ENCODE measurements at places on chromosomes 11 and 22.
A peak's percentile ranks its signal among the peaks of the same experiment; 100 is the strongest.

DNA sequence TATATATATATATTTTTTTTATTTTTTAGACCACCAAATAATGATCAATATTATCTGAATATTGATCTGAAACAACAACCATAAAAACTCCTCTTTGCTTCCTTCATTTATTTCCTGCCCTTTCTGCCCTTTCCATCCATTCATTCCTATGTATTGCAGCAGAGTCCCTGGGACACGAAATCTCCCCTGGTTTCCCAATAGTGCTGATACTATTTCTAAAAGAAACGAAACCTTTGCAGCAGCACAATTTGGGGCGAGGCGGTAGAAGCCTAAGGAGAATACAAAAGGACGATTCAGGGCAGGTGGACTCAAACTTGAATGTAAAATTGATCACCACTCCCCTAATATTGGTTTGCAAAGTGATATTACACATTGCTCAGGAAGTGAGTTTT, 16.9 kb upstream of the AMOTL1 start:
- no peak for DNase-seq

DNA sequence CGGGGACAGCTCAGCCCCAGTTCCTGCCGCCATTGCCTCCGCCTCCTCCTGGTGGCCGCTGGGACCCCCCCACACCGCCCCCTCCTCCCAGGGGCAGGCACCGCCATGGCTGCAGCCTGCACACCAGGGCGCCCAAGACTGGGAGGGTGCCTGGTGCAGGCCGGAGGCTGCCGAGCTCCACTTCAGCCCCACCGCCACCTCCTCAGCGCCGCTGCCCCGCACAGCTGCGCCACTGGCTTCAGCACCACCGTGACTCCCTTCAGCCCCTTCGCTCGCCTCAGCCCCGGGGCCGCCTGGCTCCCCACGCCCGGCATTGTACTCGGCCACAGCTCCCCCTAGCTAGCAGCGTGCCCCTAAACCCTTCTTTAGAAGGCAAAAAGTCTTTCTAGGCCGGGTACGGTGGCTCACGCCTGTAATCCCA, 131.1 kb downstream of the CRYBB2 start:
- DNase-seq, result no peak

- no peak for DNase-seq
Observed at GRCh38 chr22:42653999-42654398, 4.8 kb upstream of the CYB5R3 start.

- no peak for DNase-seq
Observed at GRCh38 chr22:27718186-27719035, 83.1 kb downstream of the MN1 start.

DNA sequence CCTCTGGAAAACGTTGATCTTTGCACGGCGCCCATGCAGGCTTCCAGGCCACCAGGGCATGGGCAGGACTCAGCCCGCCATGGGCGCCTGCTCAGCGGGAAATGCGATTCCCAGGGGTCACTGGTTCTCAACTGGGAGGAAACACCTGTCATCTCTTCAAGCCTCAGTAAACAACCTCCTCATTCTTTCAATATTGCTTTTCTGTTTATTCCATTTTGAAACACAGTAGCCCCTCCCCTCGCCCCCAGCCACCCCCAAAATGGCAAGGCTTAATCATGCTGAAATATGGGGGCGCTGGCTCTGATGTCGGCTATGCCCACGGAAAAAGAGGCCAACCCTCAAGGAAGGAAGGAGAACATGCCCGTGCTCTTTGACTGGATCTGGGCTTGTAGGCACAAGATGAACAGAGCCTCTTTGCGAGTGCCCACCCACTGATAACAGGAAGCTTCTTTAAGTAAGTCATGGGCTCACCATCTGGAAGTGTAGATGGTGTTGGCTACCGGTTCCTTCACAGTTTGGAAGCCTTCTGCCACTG, 594 bp upstream of the POU2AF1 start:
- peak; percentile 35 for DNase-seq

DNA sequence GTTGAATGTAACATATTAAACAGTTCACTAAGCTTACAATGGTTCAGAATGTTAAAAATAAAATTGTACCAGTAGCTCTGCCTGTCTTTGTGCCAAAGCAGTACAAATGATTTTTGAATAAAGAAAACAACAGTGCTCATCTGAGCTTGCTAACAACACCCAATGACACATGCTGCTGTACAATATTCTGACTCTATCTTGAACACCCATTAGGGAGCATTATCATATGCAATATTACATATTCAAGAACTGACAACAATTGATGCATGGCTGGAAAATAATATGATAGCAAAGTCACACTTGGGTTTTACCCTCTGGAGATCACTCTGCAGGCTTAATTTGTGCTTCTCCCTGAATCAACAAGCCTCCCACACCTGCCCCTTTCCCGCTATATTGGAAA, 953.7 kb downstream of the OPCML start:
- DNase-seq, result no peak

DNA sequence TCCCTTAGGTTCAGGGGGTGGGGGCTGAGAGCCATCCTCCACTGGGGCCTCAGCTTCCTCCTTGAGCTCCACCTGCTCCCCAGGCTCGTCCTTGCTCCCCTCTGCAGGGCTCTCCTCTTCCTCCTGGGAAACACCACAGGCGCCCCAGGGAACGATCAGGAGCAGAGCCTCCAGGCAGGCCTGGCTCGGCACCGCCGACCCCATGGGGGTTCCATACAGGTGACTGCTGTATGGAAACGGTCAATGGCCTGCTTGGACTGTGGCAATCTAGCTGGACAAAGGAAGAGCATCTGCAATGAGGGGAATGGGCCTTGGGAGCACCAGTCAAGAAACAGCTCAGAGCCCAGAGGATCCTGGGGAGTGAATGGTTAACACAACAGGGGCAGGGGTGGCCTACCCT, 7.9 kb downstream of the HYOU1 start:
- no peak for DNase-seq

DNA sequence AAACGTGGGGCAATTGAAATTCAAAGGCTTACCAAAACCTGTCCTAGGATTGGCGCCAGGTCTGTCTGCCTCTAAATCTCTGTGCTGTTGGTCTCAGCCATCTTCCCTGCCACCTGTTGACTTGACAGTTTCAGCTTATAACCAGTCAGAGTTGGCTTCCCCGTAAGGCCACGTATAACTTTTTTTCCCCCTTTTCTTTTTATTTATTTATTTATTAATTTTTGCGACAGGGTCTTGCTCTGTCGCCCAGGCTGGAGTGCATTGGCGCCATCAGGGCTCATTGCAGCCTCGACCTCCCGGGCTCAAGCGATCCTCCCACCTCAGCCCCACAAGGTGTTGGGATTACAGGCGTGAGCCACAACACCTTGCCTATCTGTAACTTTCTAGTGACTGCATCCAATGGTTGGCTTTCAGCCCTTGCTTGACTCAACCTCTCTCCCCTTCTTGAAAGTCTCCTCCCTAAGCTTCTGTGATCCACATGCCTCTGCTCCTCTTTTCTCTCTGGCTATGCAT, 1.4 kb upstream of the SYVN1 start:
- no peak for DNase-seq

All from stimulated activated CD8-positive, alpha-beta memory T cell treated with anti-CD3 and anti-CD28 coated beads, Interleukin-4, amount 100 ng/mL, for 48 hours (primary cell).